Retinal pigment epithelial cell (primary cell): ENCODE measurements at places on chromosomes 7 and 10.

DNA sequence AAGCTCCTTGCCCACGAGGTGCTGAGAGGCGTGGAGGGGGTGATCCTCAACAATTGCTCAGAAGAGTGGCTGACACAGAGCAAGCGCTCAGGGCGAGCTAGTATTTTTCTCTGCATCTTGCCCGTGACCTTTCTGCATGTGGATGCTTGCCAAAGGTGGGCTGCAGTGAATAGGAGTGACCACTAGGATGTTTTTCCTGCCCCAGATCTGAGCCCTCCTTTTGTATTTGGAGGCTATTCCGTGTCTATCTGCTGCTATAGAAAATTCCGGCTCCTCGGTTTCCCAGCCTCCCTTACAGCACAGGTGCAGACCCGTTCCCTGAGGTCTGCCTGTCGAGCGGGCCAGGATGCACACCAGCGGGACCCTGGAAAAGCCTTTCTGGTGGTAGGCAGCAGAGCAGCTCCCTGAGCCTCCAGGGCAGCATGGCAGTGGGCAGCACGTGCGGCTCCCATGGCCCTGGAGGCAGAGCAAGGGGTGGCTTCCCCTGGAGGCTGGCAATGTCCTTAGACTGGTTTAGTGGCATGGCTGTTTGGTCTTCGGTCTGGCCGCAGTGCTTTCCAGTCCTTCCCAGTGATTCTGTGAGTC lies 145.1 kb upstream of the PCBD1 start:
- DNase-seq = no peak

DNA sequence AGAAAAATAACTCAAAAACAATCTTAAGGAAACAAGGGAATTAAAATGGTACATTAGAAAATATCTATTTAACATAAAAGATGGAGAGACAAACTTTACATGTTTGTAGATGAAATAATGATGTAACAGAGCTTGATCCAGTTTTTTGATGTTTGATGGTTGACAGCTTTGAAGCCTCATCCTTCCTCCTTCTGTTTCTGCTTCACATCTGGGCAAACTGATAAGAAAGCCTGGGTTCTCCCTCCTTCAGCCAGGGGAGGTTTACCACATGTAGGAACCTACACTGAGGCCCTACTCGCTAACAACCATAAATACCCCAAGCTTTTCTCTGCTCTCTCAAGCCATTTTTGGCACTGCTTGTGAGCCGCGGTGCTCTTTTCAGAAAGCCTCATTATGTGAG lies 82.8 kb upstream of the ZNF32 start:
- DNase-seq = no peak

DNA sequence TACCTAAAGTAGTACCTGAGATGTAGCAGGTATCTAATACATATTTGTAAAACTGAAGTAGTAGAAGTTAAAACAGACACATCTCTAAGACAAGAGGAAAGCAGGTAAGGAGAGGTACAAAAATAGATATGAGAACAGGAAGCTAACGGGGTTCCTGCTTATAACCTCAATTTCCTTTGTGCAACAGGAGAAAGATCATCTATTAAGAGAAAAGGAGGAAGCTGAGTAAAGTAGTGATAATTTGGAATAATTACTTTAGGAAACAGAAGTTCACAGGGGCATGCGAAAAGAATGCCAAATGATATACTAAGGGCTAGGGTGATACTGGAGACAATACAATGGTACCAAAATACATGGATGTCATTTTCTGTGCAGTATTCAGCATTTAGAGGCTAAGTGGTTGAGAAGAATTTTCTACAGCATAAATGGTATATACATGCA lies 108.7 kb downstream of the NRBF2 start:
- DNase-seq = no peak

- DNase-seq = no peak
These were observed 39.4 kb downstream of the FAM241B start for GRCh38 chr10:69669409-69669808.

DNA sequence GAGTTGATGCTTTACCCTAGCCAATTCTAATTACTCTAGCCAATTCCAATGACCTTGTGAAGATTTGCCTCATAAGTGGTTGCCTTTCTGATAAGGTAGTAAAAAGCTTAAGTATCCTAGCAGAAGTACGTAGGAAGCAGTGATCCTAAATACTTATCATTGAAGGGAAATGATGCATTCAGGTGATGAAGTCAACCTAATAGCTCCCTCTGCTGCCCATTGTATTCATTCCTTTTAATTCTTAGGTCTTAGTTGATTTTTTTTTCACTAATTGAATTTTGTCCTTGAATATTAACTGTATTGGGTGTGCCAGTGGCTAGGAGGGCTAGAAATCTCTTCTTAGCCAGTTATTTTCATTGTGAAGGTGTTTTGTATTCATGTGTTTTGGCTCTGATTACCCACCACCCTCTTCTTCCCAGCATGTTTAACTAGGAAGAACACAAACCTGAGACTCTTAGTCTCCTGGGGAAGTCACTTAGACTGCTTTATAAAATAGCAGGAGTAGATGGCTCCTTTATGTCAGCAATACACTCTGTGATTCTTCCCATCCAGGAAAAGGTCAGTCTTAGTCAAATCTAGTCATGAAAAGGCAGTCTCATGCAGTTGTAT lies 46.3 kb downstream of the PLEKHA8 start:
- DNase-seq = no peak

DNA sequence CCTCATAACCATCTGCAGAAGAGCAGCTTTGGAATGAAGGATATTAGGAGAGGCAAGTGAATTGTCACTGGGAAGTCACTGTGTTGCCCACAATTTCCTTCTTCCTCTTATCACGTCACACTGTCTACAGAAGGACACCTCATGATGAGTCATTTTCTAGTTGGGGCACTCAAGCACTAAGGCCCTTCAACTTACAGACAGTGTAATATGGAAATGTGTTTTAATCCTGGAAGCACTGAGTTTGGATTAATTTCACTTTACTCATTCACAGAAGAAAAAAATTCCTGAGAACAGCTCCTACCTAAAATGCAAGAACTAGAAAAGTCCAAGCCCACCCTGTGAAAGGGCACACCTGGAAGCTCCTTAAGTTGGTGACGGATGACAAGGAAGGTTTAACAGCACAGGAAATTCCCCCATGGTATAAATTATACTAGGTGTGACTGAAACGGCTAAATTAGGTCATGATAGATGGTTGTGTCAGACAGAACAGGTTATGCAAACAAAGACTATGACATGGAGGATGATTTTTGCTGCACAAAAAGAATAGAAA lies 56.6 kb downstream of the PARD3 start:
- peak; percentile 54 for DNase-seq

GRCh38 chr7:80732630-80733029 lies 94.2 kb downstream of the CD36 start:
- DNase-seq = no peak

GRCh38 chr10:97866524-97867219 lies 17.0 kb downstream of the GOLGA7B start:
- no peak for DNase-seq

- DNase-seq = no peak
These were observed 137.0 kb downstream of the RAMP3 start for GRCh38 chr7:45294559-45294958.

DNA sequence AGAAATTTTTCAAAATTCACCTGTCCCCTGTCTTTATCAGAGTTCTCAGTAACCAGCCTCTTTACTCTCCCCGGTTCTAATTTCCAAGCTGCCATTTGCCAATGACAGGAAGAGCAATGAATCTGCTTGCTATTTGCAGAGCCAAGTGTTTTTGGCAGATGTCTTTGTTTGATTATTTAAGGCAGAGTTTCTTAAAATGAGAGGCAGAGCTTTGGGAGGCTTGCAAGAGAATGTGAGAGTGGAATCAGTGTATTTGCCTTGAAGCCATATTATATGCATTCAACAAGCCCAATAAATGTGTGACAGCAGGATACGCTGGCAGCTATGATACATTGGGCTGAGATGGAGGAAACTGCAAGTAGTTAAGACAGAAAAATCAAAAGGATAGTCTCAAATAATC lies 196.5 kb downstream of the PHF14 start:
- no peak for DNase-seq

GRCh38 chr10:29030900-29031299 lies 258.0 kb upstream of the LYZL1 start:
- DNase-seq = no peak

DNA sequence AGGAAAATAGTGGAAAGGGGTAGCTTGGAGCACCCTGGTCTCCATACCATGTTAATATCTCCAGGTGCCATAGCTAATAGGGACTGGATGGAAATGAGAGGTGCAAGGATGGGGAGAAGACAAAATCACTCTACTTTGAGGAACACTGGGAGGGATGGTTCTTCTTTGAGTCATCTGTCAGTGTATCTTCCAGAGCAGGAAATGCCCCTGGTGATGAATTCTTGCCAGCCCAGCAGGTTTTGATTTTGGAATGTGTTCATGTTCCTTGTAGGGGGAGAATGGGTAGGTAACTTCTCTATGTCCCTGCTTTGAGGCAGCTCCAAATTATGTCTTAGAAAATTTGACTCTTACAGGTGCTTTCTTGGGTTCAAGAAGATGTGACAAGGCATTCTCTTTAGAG lies 177.0 kb upstream of the GLI3 start:
- DNase-seq = no peak
